NCI-H1417 (cell line): ENCODE measurements at places on chromosomes 2 and 18.

DNA sequence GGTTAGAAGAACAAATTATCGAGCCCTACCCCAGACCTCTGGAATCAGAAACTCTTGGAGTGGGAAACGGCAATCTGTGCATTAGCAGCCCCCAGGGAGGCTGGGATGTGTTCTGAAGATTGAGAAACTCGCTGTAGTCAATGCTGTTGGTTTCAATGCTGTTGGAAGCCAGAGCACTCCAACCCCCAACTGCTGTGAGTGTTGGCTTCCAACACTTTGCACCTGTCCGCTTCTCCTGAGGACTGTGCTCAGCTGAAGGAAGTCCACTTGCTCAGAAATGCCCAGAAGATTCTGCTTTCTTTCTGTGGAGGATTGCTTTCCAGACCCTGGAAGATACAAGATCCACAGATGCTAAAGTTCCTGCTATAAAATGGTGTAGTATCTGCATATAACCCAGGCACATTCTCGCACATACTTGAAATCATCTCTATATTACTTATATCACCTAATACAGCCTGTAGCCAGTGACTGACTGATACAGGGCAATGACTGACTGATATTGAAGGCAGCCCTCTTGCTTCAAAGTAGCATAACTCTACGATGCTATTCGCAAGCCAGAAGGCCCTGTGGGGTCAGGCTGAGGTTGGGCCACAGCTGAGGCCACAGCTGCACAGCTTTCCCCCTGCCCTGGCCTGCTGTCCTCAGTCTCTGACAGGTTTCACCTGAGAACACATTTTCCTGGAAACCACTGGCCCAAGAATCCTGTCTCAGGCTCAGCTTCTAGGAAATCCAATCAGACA lies 757.7 kb upstream of the ID2 start:
- DNase-seq, result no peak

GRCh38 chr2:108927936-108928659 lies 60.9 kb downstream of the EDAR start:
- peak; percentile 4 for DNase-seq

GRCh38 chr2:18910843-18911242 lies 321.5 kb upstream of the NT5C1B start:
- no peak for DNase-seq

- no peak for DNase-seq
Measured at GRCh38 chr2:227325839-227326195, 766 bp downstream of the MFF start.

DNA sequence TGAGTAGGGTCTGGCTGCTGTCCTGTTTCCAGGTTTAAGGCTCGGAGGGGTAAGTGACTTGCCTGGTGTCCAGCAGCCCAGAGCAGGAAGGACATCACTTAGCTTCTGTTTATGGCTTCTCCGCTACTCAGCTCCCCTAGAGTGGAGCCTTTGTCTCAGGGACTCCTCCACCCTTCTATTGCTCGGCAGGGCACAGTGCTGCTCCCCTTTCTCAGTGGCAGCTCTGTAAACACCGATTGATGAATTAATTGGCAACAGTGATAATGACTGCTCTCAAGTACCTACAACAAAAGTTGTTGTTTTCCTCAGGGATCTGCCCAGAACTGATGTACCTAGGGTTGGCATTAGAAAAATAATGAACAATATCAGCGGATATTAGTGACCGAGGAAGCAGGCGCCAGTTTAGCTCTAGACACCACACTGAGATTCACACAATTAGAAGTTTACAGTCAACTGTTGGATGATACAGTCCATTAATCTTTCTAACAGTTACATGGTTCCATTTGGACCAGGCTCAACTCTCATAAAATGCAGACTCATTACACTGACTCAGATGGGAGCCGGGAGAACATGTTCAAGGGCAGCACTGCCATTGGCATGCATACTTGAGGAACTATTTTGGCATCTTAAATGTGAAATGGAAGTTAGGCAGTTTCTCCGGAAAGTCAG lies 265.7 kb downstream of the MTX2 start:
- DNase-seq, result peak; percentile 72

DNA sequence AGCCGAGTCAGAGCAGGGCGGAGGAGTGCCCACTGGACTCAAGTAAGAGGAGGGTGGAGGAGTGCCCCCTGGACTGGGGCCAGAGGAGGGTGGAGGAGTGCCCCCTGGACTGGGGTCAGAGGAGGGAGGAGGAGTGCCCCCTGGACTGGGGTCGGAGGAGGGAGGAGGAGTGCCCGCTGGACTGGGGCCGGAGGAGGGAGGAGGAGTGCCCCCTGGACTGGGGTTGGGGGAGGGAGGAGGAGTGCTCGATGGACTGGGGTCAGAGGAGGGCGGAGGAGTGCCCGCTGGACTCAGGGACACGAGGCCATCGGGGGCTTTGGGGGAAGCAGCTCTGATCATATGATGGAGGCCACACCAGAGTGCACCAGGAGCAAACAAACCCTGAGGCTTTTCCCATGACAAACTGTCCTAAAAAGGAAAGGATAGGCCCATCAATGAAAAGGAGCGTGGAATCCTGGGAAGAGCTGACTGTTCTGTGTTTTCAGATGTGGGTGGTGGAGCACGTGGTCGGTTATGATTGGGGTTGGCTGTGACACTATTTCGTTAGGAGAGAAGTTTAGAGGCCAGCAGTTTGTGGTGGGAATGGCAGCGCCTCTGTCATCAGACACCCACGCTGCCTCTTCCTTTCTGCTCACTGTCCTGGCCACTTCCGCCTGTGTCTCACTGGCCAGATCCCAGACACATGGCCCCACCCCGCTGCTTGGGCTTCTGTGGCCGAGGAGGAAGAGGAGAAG lies 24.5 kb upstream of the HPCAL1 start:
- no peak for DNase-seq
